Breast epithelium (tissue), 4 donors: ENCODE measurements at places on chromosomes 16 and 17. TPM values are rescaled to one million over a fixed set of nuclear protein-coding genes. Genes with fewer than 3 reads are reported as not detected.

Gene ZACN
- total RNA-seq = not detected

Gene ANKRD40
- 36.7 TPM for total RNA-seq

Gene TRAF4
- 12.3 TPM for total RNA-seq

Gene HYDIN
- 4.9 TPM for total RNA-seq

Gene KCTD11
- 11.0 TPM for total RNA-seq

Gene TMEM107
- total RNA-seq = 41.0 TPM

Gene BAIAP3
- total RNA-seq = 7.3 TPM

Gene CPNE7
- total RNA-seq = 1.2 TPM

Gene FBXL16
- not detected for total RNA-seq

Gene ITGAX
- 16.8 TPM for total RNA-seq

Gene HOXB8
- 0.59 TPM for total RNA-seq

Gene HOXB1
- not detected for total RNA-seq

Gene POLR3E
- total RNA-seq = 64.0 TPM

Gene EVPL
- total RNA-seq = 8.0 TPM

Gene RMI2
- 1.6 TPM for total RNA-seq

Gene APOBR
- 2.9 TPM for total RNA-seq

Gene TEX19
- not detected for total RNA-seq
